ENCODE measurements at places on chromosomes 11 and 22. TPM values are rescaled to one million over a fixed set of nuclear protein-coding genes. Genes with fewer than 3 reads are reported as not detected.

Gene SMTNL1
- not detected for total RNA-seq

Gene DCHS1
- total RNA-seq = 8.3 TPM

DNA sequence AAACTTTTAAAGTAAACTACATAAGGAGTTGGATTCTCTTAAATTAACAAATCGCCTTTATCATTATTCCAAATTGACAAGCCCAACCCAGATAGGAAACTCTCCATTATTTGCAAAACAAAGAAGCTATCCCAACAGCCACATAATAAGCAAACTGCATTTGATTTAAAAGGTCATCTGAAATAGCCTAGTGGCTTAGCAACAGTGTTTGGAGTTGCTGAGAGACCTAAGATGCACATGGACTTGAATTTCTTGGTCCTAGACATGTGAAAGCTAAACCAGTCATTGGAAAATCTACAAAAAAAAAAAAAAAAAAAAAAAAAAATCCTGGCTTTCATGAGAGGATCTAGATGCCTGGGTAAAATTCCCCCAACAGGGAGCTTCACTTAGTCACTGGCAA, 69.5 kb downstream of the PRCP start:
- no peak for DNase-seq

Gene GUCY1A2
- 1.2 TPM for total RNA-seq

DNA sequence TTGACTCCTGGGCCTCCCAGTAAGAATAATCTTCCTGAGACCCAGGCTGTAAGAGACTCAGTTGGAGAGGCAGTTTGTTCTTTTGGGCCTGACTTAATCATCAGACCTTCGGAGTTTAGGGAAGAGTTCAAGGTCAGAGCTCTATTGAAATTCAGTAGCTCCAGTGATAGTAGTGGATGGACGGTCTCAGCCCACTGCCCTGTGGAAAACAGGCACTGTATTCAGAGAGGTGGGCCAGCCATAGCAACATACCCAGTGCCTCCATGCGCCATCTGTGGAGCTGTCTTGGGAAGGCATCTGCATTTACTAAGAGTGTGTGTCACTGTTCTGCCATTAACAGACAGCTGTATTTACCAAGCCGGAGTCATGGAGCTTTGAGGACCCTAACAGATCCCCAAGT, 2.9 kb downstream of the SMARCB1 start:
- no peak for DNase-seq
